Fibroblast of pulmonary artery (primary cell): ENCODE measurements at places on chromosomes 11 and 22.
A peak's percentile ranks its signal among the peaks of the same experiment; 100 is the strongest.

GRCh38 chr11:77402218-77402556 lies 71.7 kb downstream of the PAK1 start:
- DNase-seq: no peak

DNA sequence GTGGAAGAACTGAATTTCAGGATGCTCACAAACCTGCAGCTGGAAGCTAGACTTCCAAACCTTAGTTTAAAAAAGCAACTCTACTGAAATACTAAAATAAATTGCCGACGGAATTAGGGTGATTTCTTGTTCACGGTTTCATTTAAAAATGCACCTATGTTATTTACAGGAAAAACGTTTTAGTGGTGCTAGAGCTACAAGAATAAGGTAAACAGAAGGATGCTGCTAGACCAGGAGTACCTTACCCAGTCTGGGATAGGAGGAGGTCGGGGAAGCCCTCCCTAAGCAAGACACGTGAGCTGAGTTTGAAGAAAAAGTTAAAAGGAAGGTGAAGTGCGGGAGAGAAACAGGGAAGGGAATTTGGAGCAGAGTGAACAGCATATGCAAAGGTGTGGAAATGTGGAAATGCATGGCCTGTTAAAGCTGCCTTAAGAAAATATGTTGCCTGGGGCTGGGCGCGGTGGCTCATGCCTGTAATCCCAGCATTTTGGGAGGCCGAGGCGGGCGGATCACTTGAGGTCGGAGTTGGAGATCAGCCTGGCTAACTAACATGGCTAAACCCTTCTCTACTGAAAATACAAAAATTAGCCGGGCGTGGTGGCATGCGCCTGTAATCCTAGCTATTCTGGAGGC lies 1.4 kb upstream of the FTH1 start:
- DNase-seq: peak; percentile 27

DNA sequence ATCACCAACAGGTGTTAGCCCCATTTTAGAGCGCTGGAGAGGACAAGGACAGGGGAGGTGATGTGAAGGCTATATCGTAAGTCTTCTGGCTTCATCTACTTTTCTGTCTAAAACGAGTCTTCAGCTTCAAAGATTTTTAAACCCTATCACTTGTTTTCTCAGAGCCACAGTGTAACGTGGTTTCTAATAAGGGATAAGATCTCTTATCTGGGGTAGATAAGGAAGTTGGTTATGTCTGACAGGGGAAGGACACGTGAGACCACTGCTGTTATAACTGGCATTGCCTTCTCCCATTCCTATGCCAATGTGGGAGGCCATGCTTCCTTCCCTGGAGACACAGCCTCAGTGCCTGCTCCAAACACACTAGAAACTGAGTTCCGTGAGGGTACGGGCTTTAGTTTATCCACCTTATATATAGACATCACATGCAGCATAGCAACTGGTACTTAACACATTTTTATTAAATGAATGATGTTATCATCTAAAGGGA lies 39.3 kb downstream of the LARGE2 start:
- no peak for DNase-seq

GRCh38 chr11:12577725-12578644 lies 96.2 kb upstream of the TEAD1 start:
- no peak for DNase-seq

- DNase-seq: no peak
These were observed 8.7 kb upstream of the OR51B4 start for GRCh38 chr11:5310423-5310822.

DNA sequence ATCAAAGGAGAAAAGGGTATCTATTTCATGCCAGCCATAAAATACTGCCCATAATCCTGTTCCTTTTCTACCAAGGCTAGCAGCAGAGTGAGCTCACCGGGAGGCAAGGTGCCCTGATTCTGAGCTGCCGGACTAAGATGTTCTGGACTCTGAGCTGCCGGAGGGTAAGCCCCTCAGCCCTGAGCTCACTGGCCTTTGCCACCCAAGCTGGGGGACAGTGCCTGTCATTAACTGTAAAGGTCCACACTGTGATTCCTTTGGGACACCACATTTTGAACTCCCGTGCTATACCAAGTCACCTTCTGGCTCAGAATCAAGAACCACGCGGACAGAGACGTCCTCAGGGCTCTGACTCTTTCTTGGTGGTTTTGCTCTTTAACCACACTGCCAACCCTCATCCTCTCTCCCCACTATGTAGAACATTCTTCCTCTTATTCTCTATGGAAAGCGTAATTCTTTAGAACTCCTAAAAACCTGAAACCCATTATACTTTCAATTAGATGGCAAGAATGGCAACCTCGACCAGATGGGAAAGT lies 88.4 kb upstream of the BID start:
- DNase-seq: no peak

GRCh38 chr11:14906578-14906977 lies 14.5 kb upstream of the CYP2R1 start:
- DNase-seq: no peak

DNA sequence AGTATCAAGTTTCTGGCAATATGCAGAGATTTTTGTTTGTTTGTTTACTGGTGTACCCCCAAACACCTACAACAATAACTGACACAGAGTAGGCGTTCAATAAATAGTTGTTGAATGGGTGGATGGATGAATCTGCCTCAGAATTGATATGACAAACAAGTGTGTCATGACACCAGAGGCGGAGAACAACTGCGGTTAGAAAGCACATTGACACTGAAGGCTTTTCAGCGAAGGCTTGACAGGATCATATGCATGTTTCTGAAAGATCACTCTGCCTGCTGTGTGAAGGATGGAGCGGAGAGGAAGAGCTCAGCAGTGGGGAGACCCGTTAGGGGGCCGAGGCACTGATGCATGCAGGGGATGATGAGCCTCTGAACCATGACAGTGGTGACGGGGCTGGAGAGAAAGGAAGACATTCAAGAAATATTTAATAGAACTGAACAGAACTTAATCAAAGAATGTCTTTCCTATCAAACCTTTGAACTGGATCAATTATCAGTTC lies 108.5 kb upstream of the USP47 start:
- DNase-seq: no peak

DNA sequence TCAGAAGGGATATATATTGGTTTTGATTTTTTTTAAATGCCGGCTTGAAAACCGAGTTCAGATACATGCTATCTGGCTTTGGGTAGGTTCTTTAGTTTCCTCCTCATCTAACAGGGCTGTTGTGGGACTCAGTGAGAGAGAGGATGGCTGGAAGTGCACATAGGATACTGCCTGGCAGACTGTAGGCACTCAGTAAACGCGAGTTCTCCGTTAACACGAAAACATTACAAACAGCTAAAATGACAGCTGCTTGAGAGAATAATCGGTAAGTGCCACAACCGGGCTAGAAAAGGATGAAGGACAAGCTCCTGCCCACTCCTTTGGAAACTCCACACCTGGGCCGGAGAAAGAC lies 369 bp downstream of the XRRA1 start:
- DNase-seq: peak; percentile 30

- DNase-seq: no peak
These were observed 234.2 kb downstream of the BRD1 start for GRCh38 chr22:49593509-49593908.

DNA sequence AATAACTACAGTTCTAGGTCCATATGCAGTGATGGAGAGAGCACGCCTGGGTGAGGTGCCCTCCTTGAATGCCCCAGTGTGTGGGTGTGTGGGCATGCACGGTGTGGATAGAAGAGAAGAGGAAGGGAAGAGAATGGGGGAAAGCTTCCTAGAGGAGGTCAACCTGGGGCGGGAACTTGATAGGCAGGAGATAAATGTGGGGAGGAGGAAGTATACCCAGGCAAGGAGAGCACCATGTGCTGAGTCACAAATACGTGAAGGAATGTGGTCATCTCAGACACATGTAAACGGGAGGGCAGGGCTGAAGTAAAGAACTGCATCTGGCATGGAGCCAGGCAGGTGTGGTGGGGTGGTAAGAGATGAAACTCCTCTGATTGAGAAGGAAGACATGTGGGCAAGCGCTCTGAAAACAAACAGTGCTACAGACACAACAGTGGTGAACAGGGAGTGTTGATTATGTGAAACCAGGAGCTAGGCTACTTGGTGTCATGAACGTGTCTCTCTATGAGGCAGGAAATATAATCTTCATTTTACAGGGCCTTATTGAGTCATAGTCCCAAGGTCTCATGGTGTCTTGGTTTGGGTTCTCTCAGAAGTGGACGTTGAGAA lies 61.5 kb upstream of the EED start:
- DNase-seq: no peak

GRCh38 chr22:35882211-35883030 lies 146.2 kb downstream of the RBFOX2 start:
- DNase-seq: no peak

- DNase-seq: no peak
These were observed 47.9 kb downstream of the CHRDL2 start for GRCh38 chr11:74683279-74683871.

GRCh38 chr22:20615021-20615420 lies 107.6 kb downstream of the MED15 start:
- DNase-seq: no peak

GRCh38 chr11:43758927-43759326 lies 78.4 kb downstream of the HSD17B12 start:
- no peak for DNase-seq

- no peak for DNase-seq
These were observed 26.9 kb downstream of the TRMU start for GRCh38 chr22:46362203-46362933.

GRCh38 chr11:64842366-64842759 lies 2.1 kb downstream of the CDC42BPG start:
- no peak for DNase-seq

DNA sequence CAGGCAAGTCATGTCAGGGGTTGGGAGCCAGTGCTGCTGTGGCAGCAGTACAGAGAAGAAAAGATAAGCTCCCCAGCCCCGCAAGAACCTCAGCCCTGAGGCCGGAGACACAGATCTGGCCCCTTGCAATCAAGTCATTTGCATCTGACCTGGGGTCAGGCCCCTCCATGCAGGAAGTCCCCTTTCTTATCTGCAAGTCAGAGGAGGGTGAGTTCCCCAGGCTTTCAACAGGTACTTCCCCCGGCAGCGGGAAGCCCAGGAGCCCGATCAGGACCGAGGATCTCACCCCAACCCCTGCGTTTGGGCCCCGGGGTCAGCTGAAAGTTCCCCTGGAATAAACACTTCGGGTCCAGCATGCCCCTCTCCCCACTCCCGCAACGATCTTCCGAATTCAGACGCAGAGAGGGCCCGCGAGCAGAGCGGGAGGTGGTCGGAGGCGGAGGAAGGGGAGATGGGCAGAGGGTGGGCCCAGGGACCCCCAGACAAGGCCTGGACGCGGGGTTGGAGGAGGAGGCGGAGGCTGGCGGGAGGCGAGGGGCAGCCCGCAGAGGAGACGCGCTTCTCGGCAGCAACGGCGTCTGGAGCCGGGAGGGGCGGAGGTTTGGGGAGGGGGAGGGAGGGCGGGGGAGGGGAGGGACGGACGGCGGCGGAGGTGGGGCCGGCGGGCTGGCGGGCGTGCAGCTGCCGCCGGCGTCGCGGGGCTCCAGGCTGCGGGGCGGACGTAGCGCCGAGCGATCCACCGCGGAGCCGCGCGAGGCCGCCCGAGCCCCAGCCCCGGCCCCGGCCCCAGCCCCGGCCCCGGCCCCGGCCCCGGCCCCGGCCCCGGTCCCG lies at the start of gene TSPAN18:
TSPAN18 (plus strand) TSS at position 680 of the 831 bp plus-strand sequence. CDS start 179,455 bp downstream, outside the sequence.
- DNase-seq: no peak

- no peak for DNase-seq
These were observed 30.6 kb upstream of the TFIP11 start for GRCh38 chr22:26542831-26543230.

- peak; percentile 56 for DNase-seq
These were observed 97.5 kb downstream of the TSPAN18 start for GRCh38 chr11:44824300-44824704.

DNA sequence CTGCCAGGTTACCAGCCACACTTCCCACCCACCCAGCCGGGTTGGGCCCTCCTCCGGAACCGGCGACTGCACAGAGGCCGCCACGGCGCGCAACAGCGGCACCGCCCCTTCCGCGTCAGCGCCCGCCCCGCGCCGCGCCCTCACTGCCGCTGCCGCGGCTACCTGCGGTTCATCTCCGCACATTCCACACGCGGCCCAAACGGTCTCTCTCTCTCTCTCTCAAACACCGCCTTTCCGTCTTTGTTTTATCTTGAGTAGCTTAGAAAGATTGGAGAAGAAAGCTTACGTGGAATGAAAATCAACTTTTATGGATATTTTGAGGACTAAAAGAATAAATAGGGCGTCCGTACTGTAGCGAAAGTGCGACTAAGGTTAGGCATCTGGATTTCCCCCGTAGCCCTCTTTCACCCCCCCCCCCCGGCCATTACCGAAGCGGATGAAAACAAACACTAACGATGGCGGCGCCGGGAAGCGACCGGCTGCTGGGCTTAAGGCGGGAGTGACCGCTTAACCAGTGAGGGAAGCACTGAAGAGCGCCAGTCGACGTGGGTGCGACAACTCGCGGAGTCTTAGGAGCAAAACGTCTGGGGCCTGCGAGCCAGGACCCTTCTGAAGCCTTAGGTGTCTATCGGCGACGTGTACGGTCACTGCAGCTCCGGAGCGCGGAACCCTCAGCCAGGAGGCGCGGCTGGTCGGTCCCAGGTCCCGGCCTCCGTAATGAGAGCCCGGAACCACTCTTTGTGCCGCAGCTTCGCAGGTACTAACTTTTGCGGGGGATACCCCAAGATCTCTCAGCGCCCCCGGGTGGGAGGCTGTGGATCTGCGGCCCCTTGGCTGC lies at the start of the genes ATG13 and HARBI1:
ATG13 (plus strand) TSS at position 420 of the 838 bp plus-strand sequence. CDS start 26,739 bp downstream, outside the sequence.
HARBI1 (minus strand) TSS at position 94 of the 838 bp plus-strand sequence. CDS start 990 bp downstream, outside the sequence.
- DNase-seq: peak; percentile 91

GRCh38 chr11:16082095-16083055 lies 274.0 kb downstream of the SOX6 start:
- DNase-seq: no peak

DNA sequence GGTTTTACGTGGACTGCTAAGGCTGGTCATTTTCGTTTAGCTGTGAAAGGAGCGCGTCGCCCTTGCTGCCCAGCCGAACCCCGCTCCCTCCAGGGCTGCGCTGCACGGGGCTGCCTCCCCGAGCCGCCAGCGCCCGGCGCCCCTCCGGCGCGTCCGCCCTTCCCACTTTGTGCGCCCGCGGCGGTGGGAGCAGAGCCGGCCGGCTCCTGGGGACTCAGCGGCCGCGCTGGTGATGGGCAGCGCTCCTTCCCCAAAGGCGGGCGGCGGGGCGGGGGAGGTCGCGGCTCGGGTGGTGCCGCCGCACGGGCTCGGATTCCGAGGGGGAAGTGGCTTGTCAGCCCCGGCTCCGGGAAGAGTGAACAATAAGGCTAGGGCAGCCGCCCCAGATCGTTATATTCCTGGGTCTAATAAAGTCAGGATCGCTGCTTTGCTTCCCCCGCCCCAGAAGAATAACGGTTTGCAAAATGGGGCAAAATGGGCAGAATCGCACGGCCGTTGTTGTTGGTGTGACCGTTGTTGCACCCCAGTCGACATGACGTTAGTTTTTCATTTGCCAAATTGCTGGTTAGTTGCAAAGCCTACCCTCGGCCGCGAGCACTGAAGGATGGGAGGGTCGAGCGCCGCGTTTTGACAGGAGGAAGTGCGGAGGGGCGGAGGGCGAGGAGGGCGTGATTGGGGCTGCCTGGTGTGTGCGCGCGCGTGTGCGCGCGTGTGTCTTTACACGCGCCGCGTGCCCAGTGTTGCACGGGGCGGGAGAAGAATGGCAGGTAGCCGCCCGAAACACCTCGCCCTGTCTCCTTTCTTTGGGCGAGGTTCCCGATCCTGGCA lies 745 bp downstream of the NCAM1 start:
- no peak for DNase-seq

- no peak for DNase-seq
These were observed 998 bp downstream of the BAIAP2L2 start for GRCh38 chr22:38109371-38110001.
